Activated CD4-positive, alpha-beta T cell treated with anti-CD3 and anti-CD28 coated beads for 24 hours (primary cell): ENCODE measurements at places on chromosomes 4 and X.

GRCh38 chrX:74119016-74119910 is 184.7 kb upstream of the ZCCHC13 start:
- DNase-seq: no peak

- DNase-seq: no peak
Observed at GRCh38 chr4:113838460-113838859, 76.9 kb upstream of the CAMK2D start.

GRCh38 chr4:1541449-1542225 is 135.4 kb upstream of the NKX1-1 start:
- DNase-seq: no peak

- no peak for DNase-seq
Observed at GRCh38 chrX:110310000-110310790, 7.7 kb downstream of the AMMECR1 start.

GRCh38 chr4:57061395-57061794 is 48.8 kb downstream of the IGFBP7 start:
- no peak for DNase-seq

DNA sequence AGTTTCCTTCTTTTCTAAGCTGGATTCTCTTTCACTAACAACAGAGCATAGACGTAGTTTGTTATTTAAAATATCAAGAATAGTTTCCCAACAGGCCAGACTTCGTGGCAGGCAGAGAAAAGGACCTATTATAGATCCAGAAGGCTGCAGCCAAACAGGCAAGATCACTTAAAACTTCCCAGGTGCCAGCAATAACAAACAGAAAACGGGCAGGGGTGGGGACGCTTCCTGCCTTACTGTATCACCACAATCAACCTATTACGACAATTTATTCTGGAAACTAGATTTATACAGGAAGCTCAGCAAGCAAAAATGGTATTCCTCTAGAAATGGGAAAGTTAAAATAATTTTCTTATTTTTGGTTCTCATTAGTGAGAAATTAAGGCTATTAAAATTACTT is 22.1 kb downstream of the RWDD4 start:
- no peak for DNase-seq

DNA sequence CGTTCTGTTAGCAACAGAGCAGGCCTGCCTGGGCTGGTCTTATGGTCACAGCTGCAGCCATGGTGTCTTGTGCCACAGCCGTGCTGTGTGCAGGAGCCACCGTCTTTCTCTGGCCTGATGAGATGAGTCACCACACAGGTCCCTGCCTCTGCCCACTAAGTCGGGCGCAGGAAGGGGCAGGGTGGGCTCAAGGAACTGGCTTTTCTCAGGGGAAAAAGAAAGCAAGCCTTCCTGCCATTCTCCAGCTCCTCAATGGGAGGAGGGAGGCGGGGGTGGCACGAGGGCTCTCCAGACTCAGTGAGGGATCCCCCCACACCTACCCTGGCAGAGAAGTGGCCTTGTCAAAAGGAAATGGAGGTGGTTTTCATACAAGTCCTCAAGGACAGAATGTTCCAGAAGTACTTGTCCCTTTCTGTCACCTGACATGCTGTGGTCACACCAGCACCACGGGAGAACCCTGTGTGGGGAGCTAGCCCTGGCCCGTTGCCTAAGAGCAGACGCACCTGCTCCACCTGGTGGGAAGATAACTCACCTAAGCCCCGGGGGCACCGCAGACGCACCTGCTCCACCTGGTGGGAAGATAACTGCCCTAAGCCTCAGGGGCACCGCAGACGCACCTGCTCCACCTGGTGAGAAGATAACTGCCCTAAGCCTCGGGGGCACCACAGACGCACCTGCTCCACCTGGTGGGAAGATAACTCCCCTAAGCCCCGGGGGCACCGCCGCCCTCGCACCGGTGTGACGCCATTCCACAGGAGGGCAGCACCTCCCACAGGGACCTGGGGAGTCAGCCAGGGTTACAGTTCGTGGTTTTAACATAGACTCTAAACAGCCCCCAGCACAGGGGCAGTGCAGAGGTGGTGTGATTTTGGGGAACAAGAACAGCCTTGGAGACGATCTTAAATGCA is 18.5 kb downstream of the UVSSA start:
- no peak for DNase-seq

DNA sequence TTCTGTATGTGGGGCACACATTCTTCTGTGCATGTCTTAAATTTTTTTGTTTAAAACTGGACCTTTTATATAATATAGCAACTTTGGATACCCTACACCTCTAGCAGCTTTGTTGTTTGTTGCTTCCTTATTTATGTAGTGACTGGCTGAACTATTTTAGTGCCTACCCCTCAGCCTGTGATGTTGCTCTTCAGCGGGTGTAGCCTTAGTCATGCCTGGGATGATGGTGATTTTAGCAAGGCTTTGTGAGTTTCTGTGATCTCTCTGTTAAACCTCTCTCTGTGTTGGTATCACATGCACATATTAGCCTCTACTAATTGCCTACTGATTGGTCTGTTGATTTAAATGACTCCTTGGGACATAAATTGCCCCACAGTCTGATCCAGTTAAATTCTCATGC is 22.8 kb downstream of the USP9X start:
- DNase-seq: no peak
